AG08396 (cell line): ENCODE measurements at places on chromosomes 3 and 15.

DNA sequence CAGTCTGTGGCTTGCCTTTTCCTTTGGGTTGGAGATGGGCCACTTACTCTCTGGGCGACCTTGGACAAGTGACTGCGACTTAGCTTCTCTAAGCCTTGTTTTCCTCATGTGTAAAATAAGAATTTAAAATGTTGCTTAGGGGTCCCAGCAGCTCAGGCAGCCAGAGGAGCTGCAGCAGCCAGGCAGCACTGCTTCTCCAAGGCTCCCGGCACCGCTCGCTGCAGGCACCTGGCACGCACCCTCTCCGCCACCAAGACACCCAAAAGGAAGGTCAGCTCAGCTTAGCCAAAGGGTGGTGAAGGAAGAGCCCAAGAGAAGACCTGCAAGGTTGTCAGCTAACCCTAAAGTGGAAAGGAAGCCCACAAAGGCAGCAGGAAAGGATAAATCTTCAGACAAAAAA, 10.7 kb upstream of the AMOTL2 start:
- no peak for DNase-seq

DNA sequence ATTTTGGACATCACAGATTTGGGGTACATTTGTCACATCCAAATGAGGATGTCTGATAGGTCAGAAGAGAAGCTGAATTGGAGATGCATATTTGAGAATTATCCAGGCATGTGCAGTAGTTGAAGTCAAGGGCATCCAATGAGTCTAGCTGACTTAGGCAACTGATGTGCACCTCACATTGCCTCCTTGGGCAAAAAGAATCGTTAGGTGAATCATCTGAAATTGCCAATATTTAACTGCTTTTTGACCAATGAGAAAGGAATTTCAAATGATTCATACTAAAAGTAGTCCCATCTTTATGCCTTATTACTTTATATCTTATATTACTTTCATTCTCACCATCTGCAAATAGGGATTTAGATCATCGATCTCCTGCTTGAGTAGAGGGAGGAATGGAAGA, 117.7 kb downstream of the CD47 start:
- no peak for DNase-seq

- no peak for DNase-seq
Measured at GRCh38 chr15:80636675-80637074, 58.4 kb upstream of the ABHD17C start.

DNA sequence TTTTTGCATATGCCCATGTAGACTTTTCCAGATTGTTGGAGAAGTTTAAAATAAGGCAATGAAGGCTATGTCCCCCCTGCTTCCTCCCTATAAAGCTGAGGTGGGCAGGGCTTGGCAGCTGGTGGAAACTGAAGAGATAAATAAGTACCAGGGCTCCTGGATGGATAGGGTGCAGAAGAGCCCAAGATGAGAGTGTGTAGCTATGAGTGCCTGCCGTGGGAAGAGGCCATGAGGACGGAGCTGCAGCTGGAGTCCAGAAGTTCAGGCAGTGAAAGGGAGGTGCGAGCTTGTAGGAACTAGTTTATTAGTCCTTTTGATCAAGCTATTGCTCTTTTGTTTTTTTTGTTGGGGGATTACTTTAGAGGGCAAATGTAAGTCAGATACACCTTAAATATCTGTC, 52.4 kb downstream of the PHLDB2 start:
- no peak for DNase-seq

DNA sequence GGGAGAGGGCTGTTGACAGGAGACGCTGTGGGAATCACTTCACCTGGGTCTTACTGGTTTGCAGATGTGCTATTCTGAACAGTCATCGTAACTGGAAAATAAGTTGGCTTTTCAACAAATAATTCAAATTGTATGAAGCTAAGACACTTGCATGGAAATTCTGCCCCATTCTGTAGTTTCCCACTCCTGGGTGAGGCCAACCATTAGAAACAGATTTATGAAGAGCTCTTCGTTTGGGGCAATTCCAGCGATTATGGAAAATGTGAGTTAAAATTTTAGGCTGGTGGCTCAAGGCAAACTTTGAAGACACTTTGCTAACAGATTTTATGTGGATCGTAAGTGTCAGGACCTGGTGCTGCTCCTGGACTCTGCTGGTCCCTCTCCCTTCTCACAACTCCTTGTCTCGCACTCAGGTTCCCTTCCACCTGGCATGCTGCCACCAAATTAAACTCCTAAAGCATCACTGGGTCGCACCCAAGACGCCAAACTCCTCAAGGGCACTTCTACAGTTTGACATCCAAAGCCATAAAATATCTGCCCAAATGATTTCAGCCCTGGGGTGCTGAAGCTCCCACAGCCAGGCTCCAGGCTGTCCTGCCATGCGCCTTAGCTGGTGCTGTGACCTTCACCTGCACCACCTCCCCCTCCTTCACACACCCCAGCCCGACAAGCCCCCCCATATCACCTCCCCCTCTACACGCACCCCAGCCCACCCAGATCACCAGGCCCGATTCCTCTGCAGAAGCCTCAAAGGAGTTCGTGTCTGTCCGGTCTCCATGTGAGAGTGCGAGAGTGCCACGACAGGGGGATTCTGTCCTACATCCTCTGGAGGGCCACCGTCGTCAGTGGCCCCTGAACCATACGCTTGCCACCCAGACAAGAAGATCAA, 138.4 kb downstream of the NSMCE3 start:
- no peak for DNase-seq

DNA sequence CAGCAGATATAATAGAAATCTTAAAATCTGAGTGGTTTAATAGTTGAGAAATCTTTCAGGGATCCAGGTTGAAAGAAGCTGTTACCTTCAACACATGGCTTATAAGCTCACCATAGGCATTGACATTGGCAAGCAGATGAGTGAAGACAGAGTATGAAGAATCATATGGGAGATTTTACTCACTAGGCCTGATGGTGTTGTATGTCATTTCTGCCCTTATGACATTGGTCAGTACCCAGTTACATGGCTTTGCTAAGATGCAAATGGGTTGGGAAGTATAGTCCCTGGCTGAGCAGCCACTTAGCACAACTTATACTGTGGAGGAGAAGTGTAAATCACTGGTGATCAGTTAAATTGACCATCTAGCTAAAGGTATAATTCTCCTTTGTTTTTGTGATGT, 5.9 kb downstream of the TFG start:
- no peak for DNase-seq

DNA sequence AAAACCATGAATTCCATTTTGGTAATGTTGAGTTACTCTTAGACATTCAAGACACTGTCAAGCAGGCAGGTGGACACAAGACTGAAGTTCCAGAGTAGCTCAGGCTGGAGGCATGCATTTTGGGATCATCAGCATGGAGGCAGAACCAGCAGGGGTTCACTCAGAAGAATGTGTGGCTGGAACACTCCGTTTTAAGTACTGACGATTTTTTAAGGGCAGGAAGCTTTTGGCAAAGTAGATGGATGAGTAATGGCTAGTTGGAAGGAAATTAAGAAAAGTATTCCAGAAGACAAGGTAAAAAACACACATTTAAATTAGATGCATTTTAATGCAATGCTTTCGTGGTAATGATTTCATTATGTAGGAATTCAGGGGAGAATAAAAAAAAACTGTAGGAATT, 420.4 kb downstream of the ROBO2 start:
- no peak for DNase-seq

- DNase-seq: no peak
Measured at GRCh38 chr3:101665357-101665756, 11.6 kb downstream of the ZBTB11 start.

- DNase-seq: no peak
Measured at GRCh38 chr15:44264148-44264547, 24.4 kb upstream of the GOLM2 start.

- DNase-seq: peak; percentile 52
Measured at GRCh38 chr15:47715856-47716445, 1.4 kb upstream of the SEMA6D start.
